ENCODE measurements at places on chromosomes 7 and 10.

GRCh38 chr10:103915796-103916195 lies 2.2 kb downstream of the STN1 start:
- no peak for DNase-seq

GRCh38 chr10:79184657-79185056 lies 115.9 kb downstream of the ZMIZ1 start:
- no peak for DNase-seq

GRCh38 chr10:131580674-131581073 lies 269.2 kb upstream of the TCERG1L start:
- no peak for DNase-seq

DNA sequence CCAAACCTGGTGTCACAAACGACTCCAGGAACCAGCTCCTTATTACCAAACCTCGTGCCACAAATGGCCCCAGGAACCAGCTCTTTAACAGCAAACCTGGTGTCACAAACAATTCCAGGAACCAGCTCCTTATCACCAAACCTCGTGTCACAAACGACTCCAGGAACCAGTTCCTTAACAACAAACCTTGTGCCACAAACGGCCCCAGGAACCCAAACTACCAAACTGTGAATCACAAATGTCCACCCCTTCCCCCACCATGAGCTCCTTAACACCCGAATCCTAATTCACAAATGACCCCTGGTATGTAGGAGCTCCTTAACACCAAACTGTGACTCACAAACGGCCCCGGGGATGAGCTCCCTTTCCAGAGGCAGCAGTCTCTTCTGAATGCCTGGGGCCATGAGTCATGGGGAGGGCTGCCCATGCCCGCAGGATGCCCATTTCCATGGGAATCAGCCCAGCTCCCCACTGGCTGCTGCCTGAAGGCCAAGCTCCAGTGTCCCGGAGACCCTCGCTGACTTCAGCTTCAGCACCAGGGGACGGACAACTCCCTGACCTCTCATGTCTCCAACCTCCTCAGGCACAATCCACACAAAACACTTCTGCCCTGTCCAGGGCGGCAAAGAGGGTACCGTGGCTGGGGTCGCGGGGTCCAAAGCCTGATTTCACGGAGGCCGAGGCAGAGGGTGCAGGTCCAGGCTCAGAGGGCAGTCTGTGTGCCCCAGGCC lies 213.1 kb downstream of the ELFN1 start:
- DNase-seq = no peak

- no peak for DNase-seq
Observed at GRCh38 chr7:16514271-16514670, 12.4 kb upstream of the LRRC72 start.

- DNase-seq = no peak
Observed at GRCh38 chr10:113709221-113709838, 29.6 kb downstream of the CASP7 start.

DNA sequence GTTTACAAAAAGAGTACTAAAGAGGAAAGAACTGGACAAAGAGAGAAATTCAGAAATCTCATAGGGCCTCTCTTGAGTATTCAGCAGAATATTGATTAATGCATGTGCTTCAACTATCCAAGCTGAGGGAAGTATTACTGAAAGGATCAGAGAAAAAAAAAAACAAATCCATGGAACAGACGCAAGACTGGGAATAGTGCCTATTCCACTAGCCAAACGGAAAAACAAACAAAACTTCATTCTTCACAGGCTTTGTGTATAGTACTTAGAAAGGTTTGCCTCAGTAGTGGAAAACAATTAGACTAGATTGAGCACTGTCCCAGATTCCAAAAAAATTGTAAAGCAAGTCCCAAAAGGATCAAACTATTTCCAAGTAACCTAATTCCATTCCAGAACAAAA lies 106.2 kb downstream of the TFEC start:
- DNase-seq = no peak

DNA sequence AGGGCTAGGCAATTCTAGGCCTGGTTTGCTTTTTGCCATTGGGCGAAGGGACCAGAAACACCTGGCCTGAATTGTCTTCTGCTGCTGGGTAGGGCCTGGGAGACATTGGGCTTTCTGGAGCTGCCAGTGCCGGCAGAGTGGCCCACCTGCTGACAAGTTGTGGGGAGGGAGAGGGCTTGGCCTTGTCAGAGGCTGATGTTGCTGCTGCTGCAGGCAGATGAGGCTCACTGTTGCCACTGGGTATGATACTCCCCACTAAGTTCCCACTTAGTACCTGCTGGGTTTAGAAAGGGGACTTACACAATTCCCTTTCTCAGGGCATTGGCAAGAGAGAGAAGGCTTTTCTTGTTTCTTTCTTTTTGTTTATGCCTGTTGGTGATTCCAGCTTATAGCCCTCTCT lies 289.6 kb upstream of the NPVF start:
- DNase-seq = no peak

- no peak for DNase-seq
Observed at GRCh38 chr10:14608381-14609001, 166.2 kb downstream of the FAM107B start.

GRCh38 chr7:73978661-73979563 lies 49.1 kb upstream of the ELN start:
- no peak for DNase-seq

GRCh38 chr7:151895631-151896031 lies 18.7 kb upstream of the PRKAG2 start:
- DNase-seq = no peak

DNA sequence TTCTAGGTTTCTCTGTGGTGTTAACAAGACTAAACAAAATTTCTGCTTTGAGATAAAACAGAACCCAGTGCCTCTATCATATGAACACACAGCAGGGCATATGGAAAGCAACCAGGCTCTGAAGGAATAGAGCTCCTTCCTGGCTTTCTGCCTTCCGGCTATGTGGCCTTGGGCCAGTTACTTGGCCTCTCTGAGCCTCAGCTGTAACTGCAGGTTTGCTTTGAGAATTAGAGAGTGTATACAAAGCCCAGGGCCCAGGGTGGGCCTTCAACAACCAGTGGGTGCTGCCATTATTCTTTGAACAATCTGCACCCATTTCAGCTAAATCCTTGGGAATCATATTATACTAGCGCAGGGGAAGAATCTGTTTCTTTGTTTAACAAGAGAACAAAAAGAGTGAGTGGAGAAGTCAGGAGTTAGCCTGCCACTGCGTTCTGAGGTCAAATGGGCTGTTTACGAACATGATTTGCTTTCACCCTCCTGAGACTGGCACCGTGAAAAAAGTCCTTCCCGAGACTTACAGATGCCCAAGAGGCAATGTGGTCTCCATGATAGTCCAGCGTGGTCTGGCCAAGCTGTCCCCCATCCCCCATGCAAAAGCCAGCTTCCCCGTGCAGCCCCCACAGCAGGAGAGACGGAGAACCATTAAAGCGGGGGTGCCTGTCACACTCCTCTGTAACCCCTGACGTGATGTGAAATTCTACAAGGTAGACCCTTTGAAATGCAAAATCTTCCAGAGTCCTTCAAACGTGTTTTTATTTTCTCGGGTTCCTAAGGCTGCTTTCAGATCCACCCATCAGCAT lies 4.9 kb downstream of the FAM53B start:
- DNase-seq = no peak
